ENCODE measurements at places on chromosomes 12 and 14.
A peak's percentile ranks its signal among the peaks of the same experiment; 100 is the strongest.

GRCh38 chr12:78519422-78519821 is 345.2 kb upstream of the SYT1 start:
- DNase-seq = no peak

GRCh38 chr12:70581208-70581607 is 56.0 kb downstream of the PTPRB start:
- DNase-seq = no peak

DNA sequence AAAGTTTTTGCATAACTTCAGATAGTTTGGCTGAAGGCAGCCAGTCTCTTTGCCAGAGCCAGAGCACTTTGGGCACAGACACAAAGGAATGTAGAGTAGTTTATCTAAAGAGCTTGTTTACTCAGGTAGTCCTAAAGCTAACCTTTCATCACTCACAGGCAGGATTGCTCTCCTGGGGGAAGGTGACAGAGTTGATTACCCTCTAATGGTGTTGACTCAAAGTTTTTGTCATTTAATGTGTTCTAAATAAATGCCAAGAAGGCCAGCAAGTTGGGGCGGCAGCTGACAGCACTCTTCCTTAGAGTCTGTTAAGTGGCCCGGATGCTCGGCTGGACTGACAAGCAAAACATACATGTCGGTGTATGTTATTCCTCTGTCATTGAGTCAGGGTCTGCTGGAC is 9.3 kb upstream of the TAS2R46 start:
- DNase-seq = no peak

GRCh38 chr14:105205673-105206208 is 24.6 kb upstream of the NUDT14 start:
- DNase-seq = no peak

DNA sequence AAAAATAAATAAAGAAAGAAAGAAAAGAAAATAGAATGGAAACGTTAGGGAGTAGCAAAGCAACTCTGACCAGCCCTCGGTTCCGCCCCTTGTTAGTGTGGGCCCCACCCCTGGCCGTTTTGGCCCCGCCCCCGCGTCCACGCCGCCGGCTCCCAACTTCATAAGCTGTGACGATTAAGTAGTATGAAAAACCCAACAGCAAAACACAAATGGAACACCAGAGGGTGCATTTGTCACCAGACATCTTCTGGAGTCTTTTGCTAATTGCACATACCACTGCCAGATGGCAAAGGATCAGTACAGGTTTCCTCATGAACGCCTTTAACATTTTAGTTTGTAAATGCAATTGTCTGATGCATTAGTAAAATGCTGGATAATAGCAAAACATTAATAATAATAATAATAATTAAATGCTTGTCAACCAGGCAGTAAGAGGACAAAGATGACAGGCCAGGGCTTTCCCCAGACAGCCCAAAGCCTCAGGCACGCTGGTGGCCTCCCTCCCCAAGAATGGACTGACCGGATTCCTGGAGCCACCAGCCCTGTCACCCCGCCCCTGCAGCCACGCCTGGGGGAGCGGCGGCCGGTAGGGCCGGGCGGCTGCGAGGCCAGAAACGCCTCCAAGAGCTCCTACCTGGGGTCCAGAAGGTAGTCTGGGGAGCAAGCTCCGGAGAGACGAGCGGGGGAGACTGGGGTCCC is 23.6 kb downstream of the HSP90AA1 start:
- peak; percentile 56 for DNase-seq

GRCh38 chr14:95885866-95886265 is 9.2 kb downstream of the TUNAR start:
- no peak for DNase-seq

DNA sequence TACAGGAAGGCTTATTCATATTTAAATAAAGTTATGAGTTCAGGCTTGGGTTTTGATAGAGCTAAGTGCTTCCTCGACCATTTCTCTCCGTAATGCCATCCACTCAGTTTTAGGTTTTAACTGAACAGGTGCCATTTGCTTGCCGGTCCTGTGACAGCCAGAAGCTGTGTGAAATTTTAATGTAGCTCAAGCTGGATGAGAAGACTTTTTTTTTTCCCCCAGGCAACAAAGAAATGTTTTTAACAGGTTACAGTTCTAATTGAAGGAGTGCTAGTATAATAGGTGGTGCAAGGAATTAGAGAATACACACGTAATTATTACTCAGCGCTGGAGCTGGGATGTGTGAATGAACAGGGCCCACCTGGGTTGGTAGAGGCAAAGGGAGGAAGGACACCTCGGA is 502.3 kb downstream of the AACS start:
- no peak for DNase-seq

DNA sequence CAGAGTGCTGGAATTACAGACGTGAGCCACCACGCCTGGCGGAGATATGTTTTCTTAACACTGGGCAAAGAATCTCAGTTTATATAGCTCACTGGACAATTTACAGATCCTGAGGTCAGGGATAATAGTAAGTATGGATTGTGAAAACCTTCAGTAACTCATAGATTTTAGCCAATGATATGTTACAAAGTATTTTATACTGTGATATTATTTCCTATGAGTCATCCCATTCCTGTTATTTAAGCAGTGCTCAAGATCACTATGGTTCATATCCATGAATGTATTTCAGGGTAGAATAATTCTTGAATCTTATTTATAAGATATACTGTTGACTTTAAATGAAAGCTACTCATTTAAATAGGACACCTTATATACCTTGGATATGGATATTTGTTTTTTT is 107.2 kb downstream of the RAD51B start:
- no peak for DNase-seq

DNA sequence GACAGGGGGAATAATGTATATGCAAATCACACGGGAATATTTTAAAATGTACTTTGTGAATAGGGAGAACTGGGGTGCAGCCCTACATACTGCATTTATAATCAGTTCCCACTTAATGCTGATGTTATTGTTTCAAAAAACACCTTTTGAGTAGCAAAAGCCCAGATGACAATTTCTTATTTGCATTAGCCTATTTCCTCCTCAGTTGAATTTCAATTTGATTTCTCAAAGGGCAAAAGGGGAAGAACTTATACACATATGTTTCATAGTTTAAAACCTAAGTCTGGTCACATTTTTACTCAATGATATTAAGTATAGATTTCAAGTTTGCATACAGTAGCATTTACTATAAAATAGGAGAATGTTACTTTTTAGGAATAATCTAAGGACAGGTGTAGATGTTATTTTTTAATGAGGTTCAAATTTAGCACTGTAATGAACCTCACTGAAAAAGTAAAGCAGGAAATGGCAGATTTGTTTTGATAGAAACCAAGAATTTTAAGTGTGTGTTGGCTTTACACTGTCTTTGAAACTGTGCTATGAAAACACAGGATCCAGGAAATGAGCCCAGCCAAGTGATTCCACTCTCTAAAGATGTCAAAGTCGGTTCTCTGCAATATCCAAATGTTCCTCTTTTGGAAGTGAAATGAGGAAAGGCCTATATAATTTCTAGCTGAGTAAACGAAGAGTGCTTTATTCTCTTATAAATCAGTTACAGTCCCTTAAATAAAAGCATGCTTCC is 367.4 kb downstream of the BTG1 start:
- DNase-seq = no peak

DNA sequence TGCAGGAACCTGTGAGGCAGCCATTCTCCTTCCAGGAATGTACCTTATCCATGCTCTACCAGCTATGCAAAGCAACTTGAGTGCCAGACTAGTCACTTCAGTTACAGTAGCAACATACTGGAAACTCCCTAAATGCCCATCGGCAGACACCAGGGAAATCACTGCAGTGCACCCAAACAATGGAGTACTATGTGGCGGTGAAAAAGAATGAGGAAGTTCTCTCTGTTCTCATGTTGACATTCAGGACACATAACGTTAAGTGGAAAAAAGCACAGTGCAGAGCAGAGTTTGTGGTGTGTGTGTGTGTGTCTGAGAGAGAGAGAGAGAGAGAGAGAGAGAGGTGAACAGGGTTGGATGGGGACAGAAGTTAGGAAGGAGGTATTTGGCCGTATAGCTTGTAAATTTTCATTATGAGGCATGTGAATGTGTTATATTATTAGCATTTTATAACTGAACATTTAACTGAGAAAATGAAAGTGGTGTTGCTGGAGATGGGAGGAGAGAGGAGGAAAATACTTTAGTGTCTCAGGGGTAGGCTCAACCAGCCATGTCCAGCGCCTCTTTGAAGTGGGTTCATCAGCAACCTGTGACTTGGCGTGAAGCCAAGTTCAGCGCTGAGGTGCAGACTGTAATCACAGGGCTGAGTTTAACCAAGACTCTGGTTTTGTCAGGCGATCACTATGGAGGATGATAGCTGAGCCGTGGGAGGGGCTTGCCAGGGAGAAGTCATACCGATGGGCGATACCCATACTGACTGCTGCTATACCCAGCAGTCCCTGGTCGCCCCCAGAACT is 17.3 kb downstream of the TNFAIP2 start:
- no peak for DNase-seq

GRCh38 chr12:51070004-51070403 is 13.4 kb downstream of the CSRNP2 start:
- DNase-seq = no peak

DNA sequence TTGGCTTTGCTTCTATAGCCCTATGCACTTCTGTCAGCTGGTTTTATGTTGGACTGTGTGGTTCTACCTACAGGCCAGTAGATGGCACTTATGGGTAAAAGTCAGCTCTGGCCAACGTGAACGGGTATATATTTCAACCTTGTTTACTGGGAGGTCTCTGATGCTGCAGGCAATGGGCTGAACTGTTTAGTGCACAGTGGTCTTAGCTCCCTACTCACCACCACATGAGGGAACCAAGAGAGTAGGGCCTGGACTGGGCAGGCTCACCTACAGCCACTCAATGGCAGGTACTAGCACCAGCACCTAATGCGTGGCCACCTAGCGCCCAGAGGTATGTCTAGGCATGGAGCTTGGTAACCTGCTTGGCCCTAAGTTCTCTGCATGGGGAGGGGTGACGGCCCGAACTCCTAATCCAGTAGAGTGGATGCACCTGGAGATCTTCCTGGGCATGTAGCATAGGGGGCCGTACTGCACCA is 481.8 kb downstream of the TMEM117 start:
- no peak for DNase-seq
